ENCODE measurements at places on chromosomes 3 and 15.

- DNase-seq = no peak
Observed at GRCh38 chr15:70342141-70342540, 244.4 kb upstream of the TLE3 start.

GRCh38 chr3:172071780-172072330 is 32.5 kb downstream of the FNDC3B start:
- DNase-seq = no peak

DNA sequence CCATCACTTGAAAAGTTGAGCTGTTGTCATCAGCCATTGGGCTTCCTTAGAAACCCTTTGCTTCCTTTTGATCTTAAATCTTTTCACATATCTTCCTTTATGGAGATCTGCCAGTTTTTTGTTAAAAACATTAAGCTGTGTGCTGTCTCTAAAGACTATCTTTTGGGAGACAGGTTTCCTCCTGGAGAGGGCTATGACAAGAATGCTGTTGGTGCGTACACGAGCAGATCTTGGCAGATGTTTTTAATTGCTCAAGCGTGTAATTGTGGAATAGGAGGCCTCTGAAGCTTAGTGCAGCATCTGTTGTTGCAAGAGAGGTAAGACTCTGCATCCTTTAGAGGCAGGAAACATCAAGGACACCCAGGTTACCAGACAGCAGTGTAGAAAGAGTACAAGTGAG is 56.8 kb downstream of the PHLDB2 start:
- DNase-seq = no peak

- no peak for DNase-seq
Observed at GRCh38 chr15:51049081-51049480, 45.6 kb downstream of the TNFAIP8L3 start.

DNA sequence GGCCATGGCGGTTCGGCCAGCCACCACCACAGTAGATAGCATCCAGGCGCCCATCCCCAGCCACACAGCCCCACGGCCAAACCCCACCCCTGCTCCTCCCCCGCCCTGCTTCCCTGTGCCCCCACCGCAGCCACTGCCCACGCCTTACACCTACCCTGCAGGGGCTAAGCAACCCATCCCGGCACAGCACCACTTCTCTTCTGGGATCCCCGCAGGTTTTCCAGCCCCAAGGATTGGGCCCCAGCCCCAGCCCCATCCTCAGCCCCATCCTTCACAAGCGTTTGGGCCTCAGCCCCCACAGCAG is 29.5 kb downstream of the PTPN23 start:
- DNase-seq = no peak

DNA sequence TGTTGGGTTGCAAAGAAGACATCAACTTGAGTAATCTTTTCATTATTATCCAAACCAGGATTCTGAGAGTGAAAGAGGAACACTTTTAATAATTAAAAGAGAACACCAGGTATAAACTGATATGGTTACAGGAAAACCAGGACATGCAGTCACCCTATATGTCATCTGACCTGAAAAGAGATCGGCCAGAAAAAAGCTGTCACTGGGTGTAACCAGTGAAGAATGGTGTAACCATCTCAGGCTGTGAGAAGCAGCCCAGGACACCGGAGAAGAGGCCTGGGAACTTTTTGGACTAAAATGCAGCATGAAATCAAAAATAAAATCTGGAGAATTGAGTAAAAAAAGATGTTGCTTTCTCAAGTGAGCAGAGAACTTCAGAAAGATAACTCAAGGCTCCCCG is 10.1 kb upstream of the CCDC80 start:
- DNase-seq = no peak

GRCh38 chr3:49310677-49311076 is 29.2 kb downstream of the USP4 start:
- no peak for DNase-seq

GRCh38 chr3:120554812-120555606 is 41.1 kb upstream of the NDUFB4 start:
- DNase-seq = no peak
